Activated CD4-positive, alpha-beta T cell treated with anti-CD3 and anti-CD28 coated beads, Interleukin-2, Interleukin-6, amounts not matched to agents 100 ng/mL and 50 ng/mL, durations not matched to agents 16 hours and 8 hours (primary cell): ENCODE measurements at places on chromosomes 3 and 15.
A peak's percentile ranks its signal among the peaks of the same experiment; 100 is the strongest.

DNA sequence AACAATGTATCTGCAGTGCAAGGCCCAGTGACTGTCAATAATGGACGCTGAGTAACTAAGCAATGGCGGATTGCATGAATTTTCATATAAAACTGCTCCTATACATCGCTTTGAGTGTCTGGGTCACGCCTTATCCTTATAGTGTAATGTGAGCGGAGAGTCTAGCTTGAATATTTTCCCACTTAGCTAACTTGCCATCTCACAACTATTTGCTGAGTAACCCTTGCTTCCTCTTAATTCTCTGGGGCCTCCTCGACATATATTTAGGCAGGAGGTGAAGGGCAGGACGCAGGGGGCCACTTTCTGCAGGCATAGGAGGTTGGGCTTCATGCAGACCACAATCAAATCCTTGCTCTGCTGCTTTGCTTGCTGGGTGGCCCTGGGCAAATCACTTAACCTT lies 24.0 kb downstream of the ST8SIA2 start:
- no peak for DNase-seq

GRCh38 chr3:9750556-9751411 lies 1.0 kb downstream of the OGG1 start:
- DNase-seq: no peak

DNA sequence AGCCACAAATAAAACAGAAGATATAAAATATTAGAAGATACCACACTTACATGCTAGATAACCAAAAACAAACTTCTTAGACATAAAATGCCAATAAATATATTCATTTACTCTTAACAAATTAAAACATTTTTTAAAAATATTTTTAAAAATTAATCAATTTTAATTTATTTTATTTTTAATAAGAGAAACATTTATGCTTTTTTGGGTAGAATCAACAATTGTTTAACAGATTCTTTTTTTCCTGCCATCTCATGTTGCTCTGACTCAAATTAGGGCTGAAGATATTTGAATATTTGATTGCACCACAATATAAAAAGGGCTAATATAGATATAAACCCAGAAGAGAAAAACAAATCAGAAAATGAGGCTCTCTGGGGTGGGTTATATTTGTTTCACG lies 172.6 kb downstream of the GOLGA6L6 start:
- DNase-seq: no peak

GRCh38 chr15:56496635-56497034 lies 31.7 kb upstream of the MNS1 start:
- peak; percentile 56 for DNase-seq

DNA sequence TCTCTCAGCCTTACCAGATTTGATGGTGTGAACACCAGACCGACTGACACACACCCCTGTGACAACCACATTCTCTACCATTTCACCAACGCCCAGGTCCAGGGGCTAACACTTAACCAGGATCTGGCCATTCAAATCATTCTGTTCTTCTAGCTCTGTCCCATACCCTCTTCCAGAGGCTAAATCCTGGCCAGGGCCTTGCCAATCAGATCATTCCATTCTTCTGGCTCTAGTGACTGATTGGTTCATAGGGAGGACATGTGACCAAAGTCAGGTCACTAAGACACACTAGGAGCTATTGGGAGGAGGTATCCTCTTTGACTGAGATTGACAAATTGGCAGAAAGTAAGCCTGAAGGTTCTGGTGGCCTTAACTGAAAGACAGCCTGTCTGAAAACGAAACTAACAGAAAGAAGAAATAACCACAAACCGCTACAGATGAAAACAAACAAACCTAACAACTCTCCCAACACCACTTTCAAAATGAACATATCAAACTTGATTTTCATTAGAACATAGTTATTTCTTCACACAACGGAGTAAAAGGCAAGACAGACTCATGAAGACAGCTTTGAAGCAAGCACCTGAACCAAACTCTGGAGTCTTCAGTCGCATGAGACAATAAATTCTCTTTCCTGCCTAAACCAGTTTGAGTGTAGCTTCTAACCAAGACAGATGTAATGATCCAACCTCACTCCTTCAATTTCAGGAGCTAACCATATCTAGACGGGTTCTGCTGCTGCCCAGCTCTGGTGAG lies 68.5 kb downstream of the TRANK1 start:
- DNase-seq: peak; percentile 89

DNA sequence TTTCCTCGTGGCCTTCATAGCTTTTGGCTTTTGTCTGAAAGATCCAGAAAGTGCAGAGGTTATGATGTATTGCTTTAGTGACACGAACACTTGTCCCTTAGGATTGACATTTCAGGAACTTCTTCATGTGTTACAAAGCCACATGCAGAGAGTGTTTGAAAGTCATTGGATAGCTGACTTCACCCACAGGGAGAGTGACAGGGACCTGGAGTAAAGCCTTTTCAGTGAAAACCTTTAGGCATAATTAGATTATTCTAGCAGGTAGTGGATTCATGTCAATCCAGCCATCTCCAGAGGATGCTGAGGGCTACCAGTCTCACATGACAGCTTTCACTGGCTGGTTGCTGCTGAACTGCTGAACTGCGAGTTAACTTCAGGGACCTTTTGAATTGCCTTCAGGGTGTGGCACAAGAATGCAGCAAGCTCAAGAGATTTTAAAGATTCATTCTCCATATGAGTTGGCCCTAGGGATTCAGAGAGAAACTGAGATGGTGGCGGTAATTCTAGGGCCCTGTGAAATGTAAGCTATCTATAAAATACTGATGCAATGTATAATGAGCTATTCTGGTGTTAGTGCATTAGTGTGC lies 267.0 kb upstream of the GOLIM4 start:
- no peak for DNase-seq

DNA sequence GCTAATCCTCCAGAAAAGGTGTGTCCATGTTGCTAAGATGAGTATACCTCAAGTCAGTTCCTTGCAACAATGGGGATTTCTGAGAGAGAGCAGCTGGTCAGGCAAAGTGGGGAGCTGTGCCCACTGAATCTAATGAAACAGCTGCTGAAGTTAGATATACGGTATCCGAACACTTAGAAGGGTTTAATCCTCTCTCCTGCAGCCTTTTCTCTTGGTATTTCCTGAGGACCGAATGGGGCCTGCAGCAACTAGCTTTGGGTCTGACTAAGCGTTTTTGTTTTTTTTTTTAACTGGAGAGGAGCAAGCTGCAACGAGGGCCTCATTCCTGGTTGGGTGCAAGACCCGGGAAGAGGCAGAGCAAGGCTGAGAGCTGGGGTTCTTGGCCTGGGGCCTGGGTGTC lies 37.6 kb upstream of the BNC1 start:
- DNase-seq: no peak

DNA sequence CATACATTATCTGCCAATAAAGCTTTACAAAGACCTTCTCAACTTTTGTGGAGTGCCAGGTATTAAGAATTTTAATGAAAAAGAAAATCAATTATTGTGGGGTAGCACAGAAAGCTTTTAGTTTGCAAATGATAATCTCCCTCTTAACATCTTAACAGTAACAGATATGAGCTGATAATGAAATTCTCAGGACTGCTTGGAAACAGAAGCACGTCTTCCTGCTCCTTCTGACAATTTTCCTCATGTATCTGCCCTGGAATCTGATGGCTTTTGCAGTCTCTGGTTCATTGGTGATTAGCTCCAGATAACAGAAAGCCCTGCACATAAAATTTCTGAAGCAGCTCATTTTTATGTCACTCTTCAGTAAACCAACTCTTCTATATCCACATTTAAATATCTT lies 432.4 kb upstream of the PDZRN3 start:
- DNase-seq: no peak

- no peak for DNase-seq
These were observed 3.3 kb downstream of the OXTR start for GRCh38 chr3:8766148-8766547.

- peak; percentile 41 for DNase-seq
These were observed 137.4 kb upstream of the UMPS start for GRCh38 chr3:124592658-124593441.

- peak; percentile 49 for DNase-seq
These were observed 106.1 kb upstream of the COL8A1 start for GRCh38 chr3:99532246-99532645.

GRCh38 chr15:39161096-39161495 lies 419.8 kb upstream of the THBS1 start:
- DNase-seq: no peak

DNA sequence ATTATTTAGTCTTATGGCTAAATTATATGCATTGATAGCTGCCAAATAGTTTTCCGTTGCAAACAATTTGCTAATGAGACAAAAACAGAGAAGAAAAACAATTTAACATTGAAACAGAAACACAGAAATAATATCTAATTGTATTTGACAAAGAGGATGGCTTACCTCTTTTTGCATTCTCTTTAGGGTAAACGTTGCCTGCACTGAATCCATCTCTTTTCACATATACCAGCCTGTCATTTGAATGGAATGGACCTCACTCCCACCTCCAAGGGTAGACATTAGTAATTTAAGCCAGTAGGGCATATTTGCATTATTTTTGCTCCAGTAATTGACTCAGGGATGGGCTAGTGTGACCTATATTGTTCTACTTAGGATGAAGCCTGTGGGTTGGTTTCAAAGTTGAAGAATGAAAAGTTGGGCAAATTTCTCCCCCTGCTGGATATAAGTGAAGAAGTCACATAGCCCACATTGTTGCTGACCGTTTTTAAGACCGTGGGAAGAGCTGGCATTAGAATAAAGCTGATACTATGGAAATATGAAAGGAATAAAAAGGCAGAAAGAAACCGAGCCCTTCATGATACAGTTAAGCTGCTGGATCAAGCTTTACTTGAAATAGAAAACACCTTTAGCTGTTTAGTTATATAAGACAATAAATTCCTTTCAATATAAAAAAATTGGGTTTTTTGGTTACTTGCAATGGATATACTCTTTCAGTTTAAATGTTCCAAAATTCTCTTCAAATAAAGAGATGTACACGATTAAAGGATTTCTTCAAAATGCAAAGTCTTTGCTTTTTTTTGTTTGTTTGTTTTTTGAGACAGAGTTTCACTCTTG lies 26.9 kb downstream of the PIERCE2 start:
- DNase-seq: peak; percentile 55

DNA sequence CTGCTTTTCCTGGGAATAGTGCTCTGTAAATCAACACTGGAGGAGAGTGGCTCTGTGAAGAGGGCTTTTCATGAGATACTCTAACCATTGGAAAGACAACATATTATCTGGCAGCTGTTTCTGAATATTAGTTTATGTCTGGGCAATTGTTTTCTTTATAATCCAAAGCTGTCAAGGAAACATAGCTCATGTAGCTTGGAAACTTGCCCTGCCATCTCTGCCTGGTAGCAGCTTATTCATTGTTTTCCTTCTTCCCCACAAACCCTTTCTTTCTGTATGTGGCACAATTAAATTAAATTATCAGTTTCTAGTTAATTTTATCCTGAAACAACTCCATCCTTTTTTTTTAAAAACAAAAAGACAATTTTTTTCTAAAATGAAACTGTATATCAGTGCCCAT lies 160.0 kb downstream of the EDEM1 start:
- DNase-seq: no peak

- no peak for DNase-seq
These were observed 581.7 kb downstream of the DIPK2A start for GRCh38 chr3:144553301-144553700.

DNA sequence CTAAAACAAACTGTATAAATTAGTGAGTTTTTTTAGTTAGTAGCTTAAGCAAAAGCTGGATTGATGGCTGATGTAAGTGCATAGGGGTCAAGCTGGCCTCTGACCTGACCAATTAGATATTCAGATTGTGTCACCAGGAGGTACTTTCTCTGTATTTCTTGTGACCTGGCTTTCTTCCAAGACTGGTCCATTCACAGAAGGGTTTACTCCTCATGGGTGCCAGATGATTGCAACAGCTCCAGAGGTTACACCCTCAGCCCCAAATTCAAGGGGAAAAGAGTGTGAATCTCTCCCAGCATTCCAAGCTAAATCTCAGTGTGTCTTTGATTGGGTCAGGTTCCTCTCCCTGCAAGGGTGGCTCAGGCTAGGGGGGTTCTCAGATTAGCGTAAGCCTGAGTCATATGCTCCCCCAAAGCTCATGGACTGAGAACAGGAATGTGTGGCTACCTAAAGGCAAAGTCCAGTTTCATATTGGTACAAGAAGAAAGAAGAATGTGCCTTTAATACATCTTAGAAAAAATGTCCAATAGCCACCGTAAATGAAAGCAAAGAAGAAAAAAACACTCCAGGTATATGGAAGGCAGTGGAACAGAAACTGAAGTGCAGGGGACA lies 16.5 kb downstream of the PML start:
- no peak for DNase-seq

GRCh38 chr3:64104006-64104405 lies 80.7 kb upstream of the PSMD6 start:
- no peak for DNase-seq
